T follicular helper cell (primary cell): ENCODE measurements at places on chromosomes 5 and 9.

- DNase-seq: no peak
These were observed 182.3 kb upstream of the RIOK2 start for GRCh38 chr5:97365163-97365845.

- DNase-seq: no peak
These were observed 95.4 kb downstream of the SLC44A1 start for GRCh38 chr9:105339849-105340248.

- DNase-seq: no peak
These were observed 67.9 kb upstream of the PRR16 start for GRCh38 chr5:120396186-120396585.

DNA sequence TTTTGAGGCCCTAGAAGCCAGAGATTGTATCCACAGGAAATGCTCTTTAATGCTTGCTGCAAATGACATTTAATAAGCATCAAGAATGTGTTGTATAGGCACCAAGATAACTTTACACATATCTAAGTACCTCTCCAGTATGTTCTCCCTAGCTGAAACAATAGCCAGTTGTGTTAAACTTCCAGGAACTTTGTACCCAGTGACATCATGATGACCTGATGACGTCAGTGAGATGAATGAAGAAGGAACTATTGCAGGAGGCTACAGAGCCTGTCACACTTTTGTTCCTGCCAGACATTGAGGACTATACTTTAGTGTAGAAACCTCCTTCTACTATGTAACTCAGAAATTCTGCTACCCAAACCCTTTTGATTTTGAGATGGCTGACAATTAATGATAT is 129.8 kb downstream of the CD180 start:
- DNase-seq: no peak

- no peak for DNase-seq
These were observed 33.0 kb downstream of the FKBP15 start for GRCh38 chr9:113187929-113188595.

GRCh38 chr5:59745415-59745863 is 148.1 kb downstream of the PDE4D start:
- DNase-seq: no peak
